ENCODE measurements at places on chromosomes 4 and X.

GRCh38 chr4:106365613-106366012 lies 3.0 kb downstream of the GIMD1 start:
- H3K36me3 ChIP-seq: no peaks in the 10 kb centered on the region
- H3K27me3 ChIP-seq: peaks cover 3% of the 10 kb centered on the region
- H3K27ac ChIP-seq: no peak overlapping the region
- no peak for DNase-seq
- no peak overlapping the region for H3K4me3 ChIP-seq

GRCh38 chr4:185874516-185875230 lies 62.7 kb upstream of the SORBS2 start:
- no peaks in the 10 kb centered on the region for H3K36me3 ChIP-seq
- H3K27me3 ChIP-seq: no peaks in the 10 kb centered on the region
- DNase-seq: no peak
- H3K4me3 ChIP-seq: no peak overlapping the region
- H3K4me1 ChIP-seq: no peaks in the 10 kb centered on the region
- no peak overlapping the region for H3K27ac ChIP-seq

GRCh38 chrX:39788521-39788920 lies 309.2 kb downstream of the BCOR start:
- H3K27ac ChIP-seq: no peak overlapping the region
- DNase-seq: no peak
- H3K4me1 ChIP-seq: no peaks in the 10 kb centered on the region
- H3K27me3 ChIP-seq: no peaks in the 10 kb centered on the region

GRCh38 chr4:145734031-145734430 lies 54.1 kb downstream of the C4orf51 start:
- H3K27me3 ChIP-seq: no peaks in the 10 kb centered on the region
- H3K36me3 ChIP-seq: no peaks in the 10 kb centered on the region
- peak overlapping the region; percentile 97 for H3K27ac ChIP-seq
- peaks cover 56% of the 10 kb centered on the region for H3K4me1 ChIP-seq
- peak overlapping the region; percentile 61 for H3K4me3 ChIP-seq
- no peak for DNase-seq

GRCh38 chr4:41217374-41217773 lies 3.0 kb upstream of the APBB2 start:
- H3K27me3 ChIP-seq: no peaks in the 10 kb centered on the region
- DNase-seq: no peak
- H3K4me1 ChIP-seq: peaks cover 36% of the 10 kb centered on the region
- no peak overlapping the region for H3K27ac ChIP-seq
- no peaks in the 10 kb centered on the region for H3K36me3 ChIP-seq
- no peak overlapping the region for H3K4me3 ChIP-seq

DNA sequence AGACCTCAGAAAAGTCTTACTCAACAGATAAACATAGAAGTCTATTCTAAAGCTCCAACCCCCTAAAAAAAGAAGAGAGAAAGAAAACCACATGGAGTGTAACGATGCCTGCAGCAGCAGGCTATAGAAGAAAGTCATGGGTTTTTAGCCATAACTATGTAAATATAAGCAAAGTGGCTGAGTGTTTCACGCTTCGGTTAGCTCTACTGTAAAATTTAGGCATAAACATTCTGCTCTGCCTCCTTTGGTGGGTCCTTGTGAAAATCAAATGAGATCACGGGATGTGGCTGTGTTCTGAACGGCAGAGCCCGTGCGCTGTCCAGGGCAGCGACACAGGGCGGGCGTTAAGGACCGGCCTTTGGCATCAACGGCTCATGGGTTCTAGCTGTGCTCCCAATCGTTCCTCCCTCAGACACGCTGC lies 78.4 kb downstream of the IRF2 start:
- peaks cover 9% of the 10 kb centered on the region for H3K4me1 ChIP-seq
- no peak for DNase-seq
- no peak overlapping the region for H3K4me3 ChIP-seq
- H3K27me3 ChIP-seq: no peaks in the 10 kb centered on the region
- no peak overlapping the region for H3K27ac ChIP-seq
- peaks cover 67% of the 10 kb centered on the region for H3K36me3 ChIP-seq

DNA sequence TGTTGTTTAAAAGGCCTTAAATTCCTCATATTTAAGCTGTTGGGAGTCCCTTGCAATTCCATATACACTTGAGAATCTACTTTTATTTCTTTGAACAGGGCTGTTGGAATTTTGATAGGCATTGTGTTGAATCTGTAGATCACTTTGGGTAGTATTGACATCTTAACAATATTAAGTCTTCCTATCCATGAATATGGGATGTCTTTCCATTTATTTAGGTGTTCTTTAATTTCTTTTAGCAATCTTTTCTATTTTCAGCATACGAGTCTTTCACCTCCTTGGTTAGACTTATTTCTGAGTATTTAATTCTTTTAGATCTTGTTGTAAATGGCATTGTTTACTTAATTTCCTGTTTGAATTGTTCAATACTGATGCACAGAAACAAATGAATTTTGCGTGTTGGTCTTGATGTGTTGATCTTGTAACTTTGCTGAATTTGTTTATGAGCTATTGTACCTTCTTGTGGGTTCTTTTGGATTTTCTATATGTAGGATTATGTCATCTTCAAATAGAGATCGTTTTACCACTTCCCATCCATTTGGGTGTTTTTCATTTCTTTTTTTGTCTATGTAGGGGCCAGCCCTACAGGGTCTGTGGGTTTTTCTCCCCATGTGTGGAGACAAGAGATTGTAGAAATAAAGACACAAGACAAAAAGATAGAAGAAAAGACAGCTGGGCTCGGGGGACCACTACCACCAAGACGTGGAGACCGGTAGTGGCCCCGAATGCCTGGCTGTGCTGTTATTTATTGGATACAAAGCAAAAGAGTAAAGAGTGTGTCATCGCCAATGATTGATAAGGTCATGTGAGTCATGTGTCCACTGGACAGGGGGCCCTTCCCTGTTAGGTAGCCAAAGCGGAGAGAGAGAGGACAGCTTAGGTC lies 18.2 kb upstream of the CTBP1 start:
- no peaks in the 10 kb centered on the region for H3K4me1 ChIP-seq
- no peaks in the 10 kb centered on the region for H3K36me3 ChIP-seq
- H3K4me3 ChIP-seq: no peak overlapping the region
- H3K27me3 ChIP-seq: no peaks in the 10 kb centered on the region

- no peak overlapping the region for H3K27ac ChIP-seq
- no peak for DNase-seq
- no peaks in the 10 kb centered on the region for H3K36me3 ChIP-seq
- peak overlapping the region; percentile 36 for H3K4me3 ChIP-seq
These were observed 10.6 kb downstream of the HMX1 start for GRCh38 chr4:8860892-8861575.

GRCh38 chr4:61385256-61385655 lies 185.1 kb downstream of the ADGRL3 start:
- H3K4me3 ChIP-seq: no peak overlapping the region
- DNase-seq: no peak
- no peaks in the 10 kb centered on the region for H3K4me1 ChIP-seq
- no peaks in the 10 kb centered on the region for H3K36me3 ChIP-seq
- no peaks in the 10 kb centered on the region for H3K27me3 ChIP-seq

- H3K36me3 ChIP-seq: no peaks in the 10 kb centered on the region
- no peaks in the 10 kb centered on the region for H3K4me1 ChIP-seq
- DNase-seq: no peak
- no peak overlapping the region for H3K4me3 ChIP-seq
These were observed 131.9 kb upstream of the GPRIN3 start for GRCh38 chr4:89439533-89439932.

DNA sequence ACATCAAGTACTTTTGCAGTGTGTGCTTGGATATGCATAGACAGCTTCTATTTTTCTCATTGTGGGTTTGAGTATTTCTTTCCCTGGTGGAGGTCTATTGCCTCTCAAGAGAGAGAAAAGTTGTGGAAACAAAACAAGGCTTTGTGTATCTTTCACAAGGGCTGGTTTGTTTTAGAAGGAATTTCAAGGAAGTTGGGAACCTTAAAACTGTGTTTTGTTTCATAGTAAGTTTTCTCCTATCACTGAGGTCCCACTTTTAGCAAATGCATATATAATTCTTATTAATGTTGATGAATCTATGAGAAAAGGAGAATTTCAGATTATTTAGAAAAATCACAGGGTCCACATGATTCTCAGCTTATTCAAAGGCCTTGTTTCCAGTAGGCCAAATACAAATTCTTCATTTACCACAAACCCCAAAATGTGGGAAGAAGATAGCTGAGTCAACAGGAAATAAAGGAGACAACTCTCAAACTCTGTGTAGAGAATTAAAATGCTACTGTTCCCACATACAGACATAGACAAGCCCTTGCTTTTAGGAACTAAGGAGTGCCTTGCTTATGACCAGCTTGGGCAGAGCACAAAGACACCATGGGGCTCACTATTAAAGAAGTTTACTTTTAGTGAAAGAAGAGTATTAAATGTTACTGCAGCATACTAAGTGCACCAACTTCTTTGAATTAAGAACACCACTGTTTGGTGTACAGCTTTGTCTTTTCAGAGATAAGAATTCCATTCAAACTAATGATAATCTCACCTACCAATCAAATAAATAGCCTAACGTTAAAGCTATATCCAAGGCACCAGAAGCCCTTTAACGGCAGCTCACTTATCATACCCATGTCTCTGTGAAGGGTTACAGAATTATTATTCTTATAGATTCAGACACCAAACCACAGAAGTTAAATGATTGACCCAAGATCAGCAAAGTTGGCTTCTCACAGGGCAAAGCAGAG lies 177.4 kb upstream of the LEF1 start:
- no peaks in the 10 kb centered on the region for H3K36me3 ChIP-seq
- H3K27ac ChIP-seq: no peak overlapping the region
- DNase-seq: no peak
- H3K4me1 ChIP-seq: no peaks in the 10 kb centered on the region
- no peak overlapping the region for H3K4me3 ChIP-seq

- DNase-seq: no peak
- H3K36me3 ChIP-seq: no peaks in the 10 kb centered on the region
- no peaks in the 10 kb centered on the region for H3K27me3 ChIP-seq
- H3K27ac ChIP-seq: no peak overlapping the region
- H3K4me3 ChIP-seq: no peak overlapping the region
These were observed 233.2 kb downstream of the PTTG2 start for GRCh38 chr4:38193236-38193863.

DNA sequence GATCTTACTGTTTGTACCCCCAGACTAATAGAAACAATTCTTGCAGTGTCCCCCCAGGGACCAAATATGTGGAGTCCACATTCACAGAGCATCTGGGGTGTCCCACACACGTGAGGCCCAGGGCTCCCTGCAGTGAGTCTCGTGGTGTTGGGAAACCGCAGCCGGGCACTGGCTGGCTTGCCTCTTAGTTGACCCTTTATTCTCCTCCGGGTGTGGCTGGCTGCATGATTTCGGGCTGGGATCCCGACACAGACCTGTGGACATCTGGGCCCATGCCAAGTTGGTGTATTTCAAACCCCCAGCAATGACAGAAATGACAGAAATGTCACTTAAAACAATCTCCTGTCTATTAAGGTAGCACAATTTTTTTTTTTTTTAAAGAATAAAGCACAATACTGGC lies 15.6 kb upstream of the CLDN24 start:
- no peaks in the 10 kb centered on the region for H3K36me3 ChIP-seq
- no peaks in the 10 kb centered on the region for H3K27me3 ChIP-seq
- peaks cover 5% of the 10 kb centered on the region for H3K4me1 ChIP-seq
- no peak overlapping the region for H3K4me3 ChIP-seq

DNA sequence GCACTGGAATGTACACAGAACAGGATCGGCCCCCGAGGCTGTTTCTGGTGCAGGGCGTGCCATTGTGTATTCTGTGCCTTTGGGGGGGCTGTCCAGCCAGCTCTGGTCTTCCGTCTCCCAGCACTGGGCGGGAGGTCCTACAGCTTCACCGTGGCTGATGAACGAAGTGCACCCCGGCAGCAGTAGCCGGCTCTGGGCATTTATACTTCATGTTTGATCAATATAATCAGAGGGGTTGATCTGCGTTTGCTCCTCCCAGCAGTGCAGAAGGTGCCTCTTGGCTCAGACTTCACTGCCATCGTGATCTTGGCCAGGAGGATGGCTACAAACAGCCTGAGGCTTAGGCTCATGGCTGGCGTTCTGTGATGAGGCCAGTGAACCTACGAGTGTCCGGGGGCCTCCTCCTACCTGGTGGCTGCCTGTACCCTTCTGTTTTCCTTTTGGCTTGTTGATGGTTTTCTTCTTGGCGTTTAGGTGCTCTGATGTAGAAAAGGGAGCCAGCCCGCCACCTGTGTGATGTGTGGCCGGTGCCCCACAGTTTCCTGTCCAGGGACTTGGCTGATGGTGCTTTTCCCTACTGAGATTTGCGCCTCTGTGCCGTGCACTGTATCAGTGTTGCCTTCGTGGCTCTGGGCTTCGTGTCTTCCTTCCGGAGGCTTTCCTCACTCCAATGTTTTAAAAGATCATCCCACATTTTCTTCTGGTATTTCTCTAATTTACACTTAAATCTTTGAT lies 31.2 kb upstream of the HGFAC start:
- peaks cover 16% of the 10 kb centered on the region for H3K36me3 ChIP-seq
- no peak overlapping the region for H3K4me3 ChIP-seq
- peak; percentile 72 for DNase-seq
- peaks cover 27% of the 10 kb centered on the region for H3K4me1 ChIP-seq
- no peaks in the 10 kb centered on the region for H3K27me3 ChIP-seq

GRCh38 chrX:50765986-50766385 lies 48.0 kb downstream of the SHROOM4 start:
- no peaks in the 10 kb centered on the region for H3K36me3 ChIP-seq
- no peak overlapping the region for H3K4me3 ChIP-seq
- no peaks in the 10 kb centered on the region for H3K27me3 ChIP-seq
- no peak overlapping the region for H3K27ac ChIP-seq

DNA sequence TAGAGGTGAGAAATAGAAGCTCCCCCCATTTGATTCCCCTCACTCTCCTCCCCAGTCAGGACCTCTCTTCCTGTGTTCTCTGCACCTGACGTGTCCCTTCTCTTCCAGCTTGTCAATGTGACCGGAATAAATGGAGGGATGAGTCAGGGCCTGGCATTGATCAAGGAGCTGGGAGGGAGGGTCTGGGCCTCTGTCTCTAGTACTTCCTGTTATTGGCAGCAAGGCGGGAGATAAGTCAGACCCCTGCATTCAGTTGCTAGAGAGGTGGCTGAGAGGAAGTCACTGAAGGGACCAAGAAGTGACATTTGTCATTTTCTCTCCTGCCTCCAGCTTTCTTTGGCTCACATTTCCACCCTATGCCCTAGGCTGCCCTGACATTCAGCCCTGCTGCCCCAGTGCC lies 35.1 kb upstream of the ZNF41 start:
- H3K27me3 ChIP-seq: no peaks in the 10 kb centered on the region
- no peak overlapping the region for H3K4me3 ChIP-seq
- DNase-seq: no peak
- peaks cover 3% of the 10 kb centered on the region for H3K4me1 ChIP-seq
- H3K27ac ChIP-seq: no peak overlapping the region
- H3K36me3 ChIP-seq: no peaks in the 10 kb centered on the region

GRCh38 chrX:153061732-153062131 lies 5.5 kb downstream of the PNMA3 start:
- peaks cover 2% of the 10 kb centered on the region for H3K4me1 ChIP-seq
- DNase-seq: no peak
- H3K27me3 ChIP-seq: peaks cover 4% of the 10 kb centered on the region
- H3K4me3 ChIP-seq: no peak overlapping the region
- H3K36me3 ChIP-seq: no peaks in the 10 kb centered on the region

Data from suprapubic skin (tissue), 4 donors.